Stimulated activated CD8-positive, alpha-beta memory T cell treated with anti-CD3 and anti-CD28 coated beads, Interleukin-7, amount 100 ng/mL, for 1 hour (primary cell): ENCODE measurements at places on chromosomes 3 and 15.

DNA sequence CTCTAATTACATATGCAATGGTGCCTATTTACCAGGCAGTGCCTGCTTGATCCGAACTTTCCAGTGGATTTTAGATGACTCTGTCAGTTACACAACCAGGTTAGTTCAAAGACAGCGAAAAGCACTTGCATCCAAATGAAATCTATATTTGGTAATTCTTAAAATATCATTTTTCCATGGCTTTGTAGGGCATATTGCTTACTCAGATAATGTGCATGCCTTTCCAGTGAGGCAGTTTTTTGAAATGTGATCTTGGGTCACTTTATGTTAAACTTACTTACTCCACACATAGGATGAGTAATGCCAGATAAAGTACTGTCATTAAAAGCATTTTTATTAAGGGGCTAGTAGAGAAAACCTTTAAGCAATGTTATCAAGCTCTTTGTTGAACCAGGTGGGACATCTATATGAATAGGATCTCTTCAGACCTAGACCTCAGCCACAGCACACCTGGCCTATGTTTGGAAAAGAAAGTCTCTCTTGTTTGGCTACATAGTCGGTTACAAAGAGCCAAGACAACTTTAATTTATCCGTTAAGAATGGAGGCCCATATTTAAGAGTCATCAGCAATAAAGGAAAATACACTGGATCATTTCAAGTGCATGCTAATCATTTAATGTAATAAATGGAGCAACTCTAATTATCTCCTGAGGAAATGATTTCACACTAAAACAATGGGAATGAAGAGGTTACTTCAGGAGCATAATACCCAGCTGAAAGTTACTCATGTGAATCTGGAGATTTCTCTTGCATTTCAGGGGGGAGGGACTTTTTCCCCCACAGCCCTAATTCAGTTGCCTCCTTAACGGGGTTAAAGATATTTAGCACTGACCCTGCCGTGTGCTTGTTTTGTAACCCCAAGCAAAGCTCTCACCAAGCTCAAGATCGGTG is 56.3 kb upstream of the TMCO5A start:
- DNase-seq: no peak

- DNase-seq: no peak
Measured at GRCh38 chr3:60220768-60221167, 1030.5 kb downstream of the FHIT start.

DNA sequence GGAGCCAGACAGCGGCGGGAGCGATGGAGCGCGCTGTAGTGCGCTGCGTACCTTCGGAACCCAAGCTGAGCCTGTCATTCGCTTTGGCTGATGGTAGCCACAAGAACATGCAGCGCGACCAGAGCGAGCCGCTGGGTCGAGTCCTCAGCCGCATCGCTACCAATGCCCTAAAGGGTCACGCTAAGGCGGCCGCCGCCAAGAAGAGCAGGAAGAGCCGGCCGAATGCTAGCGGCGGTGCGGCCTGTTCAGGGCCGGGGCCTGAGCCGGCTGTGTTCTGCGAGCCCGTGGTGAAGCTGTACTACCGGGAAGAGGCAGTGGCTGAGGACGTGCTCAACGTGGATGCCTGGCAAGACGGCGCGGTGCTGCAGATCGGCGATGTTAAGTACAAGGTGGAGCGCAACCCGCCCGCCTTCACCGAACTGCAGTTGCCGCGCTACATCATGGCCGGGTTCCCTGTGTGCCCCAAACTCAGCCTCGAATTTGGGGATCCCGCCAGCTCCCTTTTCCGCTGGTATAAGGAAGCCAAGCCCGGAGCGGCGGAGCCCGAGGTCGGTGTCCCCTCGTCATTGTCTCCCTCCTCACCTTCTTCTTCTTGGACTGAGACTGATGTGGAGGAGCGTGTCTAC is 498 bp downstream of the PDE12 start:
- no peak for DNase-seq

DNA sequence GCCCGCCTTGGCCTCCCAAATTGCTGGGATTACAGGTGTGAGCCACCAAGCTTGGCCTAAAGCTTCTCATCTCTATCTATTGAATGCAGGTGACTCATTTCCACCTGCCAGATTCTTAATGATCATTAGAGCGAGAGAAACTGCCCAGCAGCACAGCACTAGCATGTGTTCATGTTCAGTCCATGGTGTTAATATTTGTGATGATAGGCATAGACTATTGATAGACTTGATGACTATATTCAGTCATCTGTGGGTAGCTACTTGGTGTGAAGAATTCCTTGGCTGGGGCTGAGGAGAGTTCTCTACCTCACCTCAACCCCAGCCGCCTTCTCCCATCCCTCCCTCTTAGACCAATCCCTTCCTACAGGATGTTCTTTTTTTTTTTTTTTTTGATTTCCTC is 60.0 kb downstream of the ST6GAL1 start:
- DNase-seq: no peak

DNA sequence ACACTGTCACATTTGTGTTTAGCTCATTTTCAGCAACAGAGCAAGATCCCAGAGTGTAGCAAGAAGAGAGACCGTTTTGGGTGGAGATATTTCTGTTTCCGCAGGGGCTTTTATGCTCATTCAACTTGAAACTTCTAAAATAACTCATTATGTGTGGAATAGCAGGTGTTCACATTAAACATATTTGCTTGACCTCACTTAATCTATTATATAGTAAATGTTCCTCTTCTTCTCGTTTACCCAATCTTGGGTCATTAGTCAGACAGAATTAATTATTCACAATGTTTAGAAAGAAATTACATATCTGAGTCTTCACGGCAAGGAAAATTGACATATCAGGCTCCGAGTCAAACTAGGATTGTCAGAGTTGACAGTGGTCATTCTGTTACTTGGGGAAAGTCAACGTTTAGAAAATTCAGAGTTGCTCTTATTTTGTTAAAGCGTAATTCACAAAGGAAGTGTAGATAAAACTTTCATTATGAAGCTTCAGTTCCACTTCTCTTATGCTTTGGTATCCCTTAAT is 222.9 kb downstream of the TPRG1 start:
- no peak for DNase-seq

- DNase-seq: no peak
Measured at GRCh38 chr3:192373032-192373431, 354.3 kb downstream of the FGF12 start.

DNA sequence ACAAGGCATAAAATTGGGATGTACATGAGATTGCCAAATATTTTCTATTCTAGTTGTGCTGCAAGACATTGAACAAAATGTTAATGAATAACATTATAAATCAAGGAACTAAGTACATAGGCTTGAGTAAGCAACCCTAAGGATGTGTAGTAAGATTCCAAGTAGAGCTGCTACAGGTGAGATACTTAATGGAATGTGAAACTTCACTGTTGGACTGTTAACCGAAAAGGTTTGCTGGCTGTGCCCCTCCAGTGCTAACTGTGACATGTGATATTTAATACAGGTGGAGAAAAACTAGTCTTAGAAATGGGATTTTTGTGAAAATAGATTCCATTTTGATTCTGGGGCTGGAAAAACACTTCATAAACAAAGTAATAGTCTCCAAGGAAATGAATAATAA is 52.4 kb downstream of the TSC22D2 start:
- DNase-seq: no peak

DNA sequence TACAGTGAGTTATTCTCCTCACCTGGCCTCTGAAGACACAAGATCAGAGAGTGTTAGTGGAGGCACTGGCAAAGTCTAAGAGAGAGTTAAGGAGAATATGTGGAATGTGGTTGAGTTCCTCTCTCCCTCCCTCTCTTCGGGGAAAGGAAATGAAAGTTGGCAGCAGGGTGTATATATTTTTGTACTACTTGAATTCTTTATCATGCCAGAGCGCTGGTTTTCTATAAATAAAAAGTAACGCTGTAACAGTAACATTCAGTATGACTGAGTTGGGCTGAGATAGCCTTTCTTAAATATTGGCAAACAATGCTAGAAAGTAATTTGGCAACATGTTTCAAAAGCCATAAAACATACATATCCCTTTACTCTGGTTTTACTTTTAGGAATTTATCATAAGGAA is 77.5 kb upstream of the TNFAIP8L3 start:
- no peak for DNase-seq

DNA sequence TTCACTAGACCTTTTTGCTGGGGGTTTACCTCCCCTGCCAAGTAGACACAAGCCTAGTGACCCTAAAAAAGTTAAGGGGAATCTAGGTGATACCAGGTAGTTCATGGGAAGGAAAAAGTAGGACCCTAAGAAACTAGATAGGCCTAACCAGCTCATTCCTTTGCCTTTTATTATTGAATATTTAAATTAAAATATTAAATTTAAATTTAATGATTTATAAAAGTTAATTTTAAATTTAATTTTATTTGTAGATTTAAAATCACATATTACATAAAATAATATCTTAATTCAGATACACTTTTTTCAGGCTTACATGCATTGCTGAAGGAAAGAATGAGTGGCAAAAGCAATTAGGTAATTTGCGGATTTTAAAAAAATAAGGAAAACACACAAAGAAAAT is 584.9 kb downstream of the AGBL1 start:
- DNase-seq: no peak

GRCh38 chr15:64875641-64876223 is 34.0 kb downstream of the PLEKHO2 start:
- DNase-seq: no peak

DNA sequence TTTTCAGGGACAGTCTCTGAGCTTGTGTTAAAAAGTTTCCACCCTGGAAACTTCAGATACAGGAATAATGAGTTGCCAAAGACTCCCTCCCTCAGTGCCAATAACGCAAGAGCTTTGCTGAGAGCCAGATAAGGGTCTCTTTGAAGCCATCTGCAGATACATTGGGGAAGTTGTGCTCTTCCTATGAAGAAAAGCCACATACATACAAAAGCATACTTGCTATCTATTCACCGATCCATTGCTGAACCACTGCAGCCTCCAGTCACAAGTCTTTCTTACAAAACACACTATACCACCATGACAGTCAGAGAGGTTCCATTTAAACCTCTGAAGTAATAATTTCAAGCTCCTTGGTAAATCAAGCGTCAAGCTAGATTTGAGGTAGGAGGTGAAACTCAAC is 10.0 kb upstream of the RETNLB start:
- DNase-seq: no peak

GRCh38 chr3:65130782-65131181 is 443.0 kb upstream of the ADAMTS9 start:
- no peak for DNase-seq

DNA sequence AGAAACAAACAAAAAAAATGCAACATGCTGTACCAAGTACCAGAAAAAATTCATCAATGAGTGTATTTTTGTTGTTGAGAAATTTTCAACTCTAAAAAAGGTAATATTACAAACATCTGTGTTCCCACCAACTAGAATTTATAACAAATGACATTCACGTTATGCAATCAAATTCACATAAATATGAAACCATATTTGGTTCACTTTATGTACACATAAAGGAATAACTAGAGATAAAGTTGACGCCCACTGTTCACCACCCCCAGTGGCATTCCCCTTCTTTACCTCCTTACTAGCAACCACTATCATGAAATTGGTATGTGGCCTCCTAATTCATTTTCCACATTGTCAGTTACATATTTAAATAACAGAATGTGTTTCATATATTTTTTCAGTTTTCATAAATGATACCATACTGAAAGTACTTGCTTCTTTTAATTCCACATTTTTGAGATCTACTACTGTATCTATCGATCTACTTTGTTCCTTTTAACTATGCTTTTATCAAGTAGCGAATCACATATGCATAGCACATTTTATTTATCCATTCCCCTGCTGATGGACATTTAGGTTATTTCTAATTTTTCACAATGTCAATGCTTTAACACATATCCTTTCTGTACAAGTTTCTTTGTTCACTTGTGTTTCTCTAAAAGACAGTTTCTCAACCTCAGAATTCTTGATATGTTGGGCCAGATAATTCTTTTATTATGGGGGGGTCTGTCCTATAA is 34.5 kb downstream of the TBC1D5 start:
- no peak for DNase-seq

GRCh38 chr3:4030624-4031023 is 231.4 kb downstream of the LRRN1 start:
- no peak for DNase-seq

GRCh38 chr3:127458696-127459604 is 131.6 kb downstream of the TPRA1 start:
- DNase-seq: no peak
